ENCODE measurements at places on chromosomes 7 and 10. TPM values are rescaled to one million over a fixed set of nuclear protein-coding genes. Genes with fewer than 3 reads are reported as not detected.

DNA sequence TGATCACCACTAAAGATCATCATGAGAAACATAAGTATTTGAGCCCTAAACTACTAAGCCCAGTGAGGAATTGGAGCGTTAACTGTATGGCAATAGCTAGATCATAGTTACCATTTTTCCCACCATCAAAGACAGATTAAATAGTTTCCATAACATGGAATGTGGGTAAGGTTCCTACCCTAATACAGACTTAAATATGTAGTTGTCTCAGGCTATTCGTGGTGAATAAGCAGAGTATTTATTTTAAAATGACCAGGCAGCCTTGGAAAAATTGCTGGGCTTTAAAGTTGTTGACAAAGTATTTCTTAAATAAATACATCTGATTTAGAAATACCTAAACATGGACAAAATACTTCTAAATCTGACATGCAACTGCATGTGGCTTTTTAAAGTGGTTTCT is 106.8 kb downstream of the NT5C2 start:
- no peak for DNase-seq

DNA sequence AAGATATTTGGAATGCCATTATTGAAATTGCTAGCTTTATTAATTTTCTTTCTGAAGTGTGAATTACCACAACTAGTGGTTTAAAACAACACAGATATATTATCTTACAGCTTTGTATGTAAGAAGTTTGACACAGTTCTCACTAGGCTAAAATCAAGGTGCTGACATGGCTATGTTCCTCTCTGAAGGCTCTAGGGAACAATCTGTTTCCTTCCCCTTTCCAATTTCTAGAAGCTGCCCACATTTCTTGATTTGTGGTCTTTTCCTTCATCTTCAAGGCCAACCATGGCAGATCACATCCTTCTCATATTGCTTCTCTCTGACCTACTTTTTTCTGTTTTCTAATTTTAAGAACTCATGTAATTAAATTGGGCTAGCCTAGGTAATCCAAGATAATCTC is 43.3 kb upstream of the SLC26A3 start:
- no peak for DNase-seq

DNA sequence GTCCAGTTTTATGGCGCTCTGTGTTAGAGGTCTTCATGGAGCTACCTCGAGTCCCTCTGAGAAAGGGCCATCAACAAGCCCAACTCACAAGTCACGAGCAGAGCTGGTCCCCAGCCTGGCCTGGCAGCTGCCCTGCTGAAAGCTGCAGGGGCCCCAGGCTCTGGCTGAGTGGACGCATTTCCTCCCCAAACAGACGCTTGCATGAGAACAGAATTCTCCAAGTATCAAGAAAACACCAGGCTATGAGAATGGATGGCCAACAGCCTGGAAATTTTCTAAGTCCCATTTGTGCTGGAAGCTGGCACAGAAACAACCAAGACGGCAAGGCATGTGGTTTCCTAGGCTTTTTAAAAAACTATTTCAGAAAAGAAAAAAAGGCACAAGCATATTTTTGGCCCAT is 114.8 kb downstream of the FAM53B start:
- no peak for DNase-seq

DNA sequence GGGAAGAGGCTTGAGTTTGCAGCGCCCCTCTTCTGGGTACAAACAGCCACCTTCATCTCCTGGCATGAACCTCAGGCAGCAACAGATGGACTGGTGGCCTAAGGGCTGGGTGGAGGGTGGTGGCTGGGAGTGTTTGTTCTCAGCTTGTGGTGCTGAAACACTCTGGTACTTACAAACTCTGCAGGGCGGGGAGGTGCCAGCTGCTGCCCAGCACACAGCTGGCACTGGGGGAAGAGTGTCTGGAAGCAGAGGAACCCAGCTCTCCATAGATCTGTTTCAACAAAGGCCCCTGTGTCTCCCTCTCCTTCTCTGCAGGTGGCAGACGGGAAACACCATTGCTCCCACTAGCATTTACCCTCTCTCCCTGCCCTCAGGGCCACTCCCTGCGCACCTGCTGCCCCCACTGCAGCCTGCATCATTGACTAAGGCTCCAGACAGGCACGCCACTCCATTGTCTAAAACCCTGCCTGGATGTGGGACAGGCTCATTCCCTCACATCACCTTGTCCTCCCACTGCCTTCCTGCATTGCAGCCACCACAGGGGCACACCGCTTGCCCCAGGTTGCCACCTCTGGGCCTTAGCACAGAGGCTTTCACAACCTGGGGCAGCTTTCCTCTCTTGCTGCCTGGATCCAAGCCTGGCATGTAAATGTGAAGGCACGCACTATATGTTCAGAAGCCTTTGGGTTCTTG is 6.5 kb downstream of the ARHGAP22 start:
- DNase-seq = no peak

DNA sequence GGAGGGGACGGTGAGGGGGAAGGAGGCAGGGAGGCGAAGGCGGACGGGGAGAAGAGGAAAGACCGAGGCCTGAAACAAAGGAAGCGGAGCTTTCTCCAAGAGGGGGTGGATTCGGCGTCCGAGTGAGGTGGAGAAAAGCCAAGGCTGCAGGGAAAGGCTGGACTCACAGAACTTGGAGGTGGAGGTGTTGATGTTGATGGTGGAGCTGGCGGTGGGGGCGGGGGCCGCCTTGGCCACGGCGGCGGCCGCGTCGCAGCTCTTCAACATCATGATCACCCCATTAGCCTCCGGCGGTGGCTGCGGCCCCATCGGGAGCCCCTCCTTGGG is 578 bp downstream of the CACUL1 start:
- DNase-seq = peak; percentile 75

DNA sequence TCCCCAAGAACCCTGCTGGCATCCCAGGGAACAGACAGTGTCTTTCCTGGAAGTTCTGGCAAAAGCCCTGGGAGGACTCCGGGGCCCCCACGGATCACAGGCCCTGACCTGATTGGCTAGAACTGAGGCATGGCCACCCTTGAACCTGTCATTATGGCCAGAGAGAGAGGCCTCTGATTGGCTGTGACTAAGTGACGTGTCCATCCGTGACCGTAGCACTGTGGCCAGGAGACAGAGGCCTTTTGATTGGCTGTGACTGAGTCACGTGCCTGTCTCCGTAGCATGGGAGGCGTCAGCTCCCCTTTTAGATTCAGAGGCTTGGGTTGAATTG is 163.8 kb downstream of the RGS10 start:
- DNase-seq = peak; percentile 59

- DNase-seq = no peak
Measured at GRCh38 chr7:70318511-70318910, 720.2 kb downstream of the AUTS2 start.

- peak; percentile 59 for DNase-seq
Measured at GRCh38 chr10:133276435-133277201, at the start of gene ADAM8. Gene ADAM8 (minus strand): TSS chr10:133276868. CDS start chr10:133276817, 51 bp downstream.

TAS2R41 gene
- total RNA-seq = not detected

UPK3B gene
- 43.9 TPM for total RNA-seq

OR2A1 gene
- total RNA-seq = not detected

PPP1R3C gene
- total RNA-seq = 4.8 TPM
